ENCODE measurements at places on chromosomes 12 and 14. TPM values are rescaled to one million over a fixed set of nuclear protein-coding genes. Genes with fewer than 3 reads are reported as not detected.

Gene PTPN6
- 12.6 TPM for total RNA-seq

Gene SLC25A47
- total RNA-seq, result not detected

Gene KLRB1
- total RNA-seq, result not detected

Gene LYSET
- 34.3 TPM for total RNA-seq

Gene A2M
- total RNA-seq, result not detected

Gene CD163L1
- 0.28 TPM for total RNA-seq

Gene MSI1
- 1.1 TPM for total RNA-seq

Gene PTPRR
- total RNA-seq, result 0.37 TPM

Gene SPIC
- not detected for total RNA-seq

Gene PRH2
- not detected for total RNA-seq

Gene PMEL
- 0.77 TPM for total RNA-seq

Gene MRPL52
- total RNA-seq, result 198 TPM

Gene GNB3
- 2.2 TPM for total RNA-seq

Gene DPPA3
- not detected for total RNA-seq

Gene ADSS1
- total RNA-seq, result 5.6 TPM

Gene DLK1
- 0.38 TPM for total RNA-seq

Gene TRPV4
- 0.08 TPM for total RNA-seq

Gene DDN
- total RNA-seq, result 0.77 TPM

Gene PLEKHD1
- 0.04 TPM for total RNA-seq

Gene CNTN1
- total RNA-seq, result 60.2 TPM

Gene PDE3A
- 4.3 TPM for total RNA-seq

Gene PTGR2
- total RNA-seq, result 7.8 TPM

Gene KRT77
- total RNA-seq, result not detected

Gene ESRRB
- 0.17 TPM for total RNA-seq

Gene OR4L1
- not detected for total RNA-seq

Gene LRRC9
- not detected for total RNA-seq

Gene TMEM63C
- 0.96 TPM for total RNA-seq

Gene LTBR
- total RNA-seq, result 168 TPM

Gene LUM
- 0.44 TPM for total RNA-seq

Gene ERH
- 351 TPM for total RNA-seq

Gene NDUFA9
- total RNA-seq, result 114 TPM

Gene NR4A1
- 30.0 TPM for total RNA-seq

Gene VRTN
- total RNA-seq, result not detected

Gene FAM222A
- total RNA-seq, result 7.2 TPM

Gene STYK1
- total RNA-seq, result 0.28 TPM

Gene RNU6-8
- total RNA-seq, result not detected

Gene PPP4R4
- total RNA-seq, result 0.40 TPM

Gene COL2A1
- total RNA-seq, result 0.13 TPM

Gene PIK3C2G
- total RNA-seq, result not detected

Gene MAP3K9
- total RNA-seq, result 3.8 TPM

Gene RNASE2
- total RNA-seq, result not detected

Gene RILPL1
- 14.2 TPM for total RNA-seq

Gene CELA1
- total RNA-seq, result not detected

Gene SETD1B
- 13.6 TPM for total RNA-seq

Gene CALCOCO1
- total RNA-seq, result 24.8 TPM

All from A549 treated with CORT108297 at 1 μM for 4 hours (cell line).